ENCODE measurements at places on chromosomes 16 and 17. TPM values are rescaled to one million over a fixed set of nuclear protein-coding genes. Genes with fewer than 3 reads are reported as not detected.

Gene PDIA2
- 0.11 TPM for total RNA-seq

Gene GDPD3
- 1.8 TPM for total RNA-seq

Gene PLCG2
- 5.0 TPM for total RNA-seq

Gene KRTAP2-2
- not detected for total RNA-seq

Gene C16orf54
- not detected for total RNA-seq

Gene C17orf78
- total RNA-seq: not detected

Gene CCL18
- not detected for total RNA-seq

Gene TP53TG3F
- total RNA-seq: 0.15 TPM

Gene CCL8
- not detected for total RNA-seq

Gene UNC13D
- total RNA-seq: 6.2 TPM

Gene ITGAD
- total RNA-seq: 0.16 TPM

Gene MARVELD3
- total RNA-seq: 0.19 TPM

Gene PRSS8
- total RNA-seq: 1.1 TPM

Gene LUC7L3
- total RNA-seq: 88.4 TPM

Gene CCDC144A
- 1.3 TPM for total RNA-seq

Gene IGFALS
- total RNA-seq: 0.06 TPM

Gene ALOXE3
- total RNA-seq: 6.7 TPM

Gene NPTX1
- total RNA-seq: 209 TPM

Gene CHD9NB
- total RNA-seq: 1.1 TPM

Gene DLX3
- total RNA-seq: not detected

Gene PRSS21
- not detected for total RNA-seq

All from A549 treated with Mapracorat at 1 μM for 4 hours (cell line).